NCI-H1092 treated with DMSO at 0.1 percent for 48 hours (cell line): ENCODE measurements at places on chromosomes 1 and 21.
A peak's percentile ranks its signal among the peaks of the same experiment; 100 is the strongest.

DNA sequence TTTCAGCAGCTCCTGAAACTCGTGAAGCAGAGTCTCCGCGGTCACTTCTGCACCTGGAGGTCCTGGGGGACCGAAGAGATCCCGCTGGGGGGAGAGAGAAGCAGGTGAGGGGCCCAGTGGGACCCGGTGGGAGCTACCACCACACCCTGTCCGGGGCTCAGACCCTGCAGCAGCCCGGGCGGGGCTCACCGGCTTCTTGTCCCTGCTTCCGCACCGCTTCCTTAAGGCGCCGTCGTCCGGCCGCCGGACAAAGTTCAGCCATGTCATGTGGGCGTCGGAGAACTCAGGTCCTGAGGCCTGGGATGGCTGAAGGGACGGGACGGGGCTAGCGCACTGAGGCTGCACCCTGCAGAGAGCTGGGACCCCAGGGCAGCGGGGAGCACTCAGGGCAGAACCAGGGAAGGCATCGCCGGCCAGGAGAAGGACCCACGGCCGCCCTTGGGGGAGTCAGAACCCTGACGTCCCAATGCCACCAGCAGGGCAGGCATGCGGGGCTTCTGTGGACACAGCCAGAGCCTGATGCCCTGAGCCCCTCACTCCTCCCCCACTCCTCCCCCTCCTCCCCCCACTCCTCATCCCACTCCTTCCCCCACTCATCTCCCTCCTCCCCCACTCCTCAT lies 2.2 kb downstream of the C1QTNF12 start:
- no peak for DNase-seq

GRCh38 chr1:204435872-204436271 lies 24.3 kb upstream of the PPP1R15B start:
- DNase-seq: no peak

- no peak for DNase-seq
These were observed 382.3 kb downstream of the PRDM2 start for GRCh38 chr1:14082331-14082730.

- peak; percentile 6 for DNase-seq
These were observed 28.1 kb downstream of the RNF187 start for GRCh38 chr1:228515200-228515834.

DNA sequence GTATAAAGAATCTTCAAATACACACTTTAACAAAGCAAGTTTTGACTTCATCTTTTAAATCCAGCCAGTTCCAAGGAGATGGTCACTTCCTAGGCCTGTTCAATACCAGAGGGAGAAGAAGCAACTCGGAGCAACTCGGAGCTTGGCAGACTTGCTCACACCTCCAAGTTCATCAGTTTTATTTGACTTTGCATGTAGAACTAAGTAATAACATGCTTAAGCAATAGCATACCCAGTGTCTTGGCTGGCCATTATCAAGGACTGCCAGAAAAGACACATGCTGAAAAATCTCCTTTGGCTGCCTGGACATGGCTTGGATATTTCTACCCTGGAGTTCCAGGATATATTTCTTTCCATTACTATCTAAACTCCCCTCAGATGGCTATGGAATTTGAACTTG lies 52.6 kb downstream of the GNG12 start:
- no peak for DNase-seq

DNA sequence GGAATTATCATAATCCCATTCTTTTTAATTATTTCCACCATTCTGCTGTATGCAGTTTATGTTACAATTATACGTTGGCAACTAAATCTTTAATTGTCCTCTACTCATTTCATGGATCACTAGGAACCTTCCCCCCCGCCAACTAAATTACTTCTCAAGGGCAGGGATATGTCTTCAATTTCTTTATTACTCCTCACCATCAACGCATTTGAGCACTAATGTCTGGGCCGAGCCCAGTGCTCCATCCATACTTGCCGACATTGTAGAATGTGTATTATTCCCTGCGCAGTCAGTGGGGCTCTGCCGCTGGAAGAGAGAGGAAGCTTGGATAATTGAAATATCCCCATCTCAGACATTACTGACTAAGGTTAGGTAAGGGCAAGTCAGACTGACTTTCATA lies 236.4 kb upstream of the AJAP1 start:
- DNase-seq: no peak

- DNase-seq: no peak
These were observed 604.5 kb downstream of the PLPP3 start for GRCh38 chr1:55974714-55975441.

GRCh38 chr21:32535612-32536011 lies 49.7 kb downstream of the TCP10L start:
- DNase-seq: no peak

DNA sequence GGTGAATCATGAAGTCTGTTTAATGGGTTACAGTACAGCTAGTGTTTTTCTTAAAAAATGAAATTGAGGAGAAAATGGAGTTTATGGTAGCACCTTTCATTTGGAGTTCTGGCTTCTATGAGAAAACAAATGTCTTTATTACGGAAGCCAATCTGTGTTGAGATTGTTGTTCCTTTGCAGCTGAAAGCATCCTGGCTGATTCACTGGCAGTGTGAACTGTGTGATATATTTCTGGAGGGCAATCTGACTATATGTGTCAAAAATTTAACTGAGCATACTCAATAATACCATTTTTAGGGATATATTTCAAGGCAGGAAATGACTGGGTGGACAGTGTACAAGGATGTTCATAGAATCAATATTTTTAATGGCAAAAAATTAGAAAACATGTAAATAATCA lies 46.6 kb upstream of the LYST start:
- DNase-seq: no peak

DNA sequence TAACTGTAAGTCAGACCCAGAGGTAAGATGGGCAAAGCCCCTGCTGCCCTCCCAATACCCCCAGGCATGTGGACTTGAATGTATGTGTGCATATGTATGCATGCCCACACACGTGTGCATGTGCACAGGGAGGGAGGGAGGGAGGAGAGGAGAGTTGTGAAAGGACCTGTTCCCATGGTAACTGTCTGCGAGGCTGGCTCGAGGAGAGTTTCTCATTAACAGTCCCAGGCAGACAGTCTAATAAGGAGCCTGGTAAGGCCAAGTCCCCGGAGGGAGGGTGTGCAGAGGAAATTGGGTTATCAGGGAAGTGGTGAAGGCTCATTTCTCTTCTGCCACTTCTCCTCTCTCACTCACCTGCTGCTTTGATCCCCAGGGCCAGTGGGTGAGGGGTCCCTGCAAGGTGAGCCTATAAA lies 74.9 kb downstream of the NFASC start:
- no peak for DNase-seq

DNA sequence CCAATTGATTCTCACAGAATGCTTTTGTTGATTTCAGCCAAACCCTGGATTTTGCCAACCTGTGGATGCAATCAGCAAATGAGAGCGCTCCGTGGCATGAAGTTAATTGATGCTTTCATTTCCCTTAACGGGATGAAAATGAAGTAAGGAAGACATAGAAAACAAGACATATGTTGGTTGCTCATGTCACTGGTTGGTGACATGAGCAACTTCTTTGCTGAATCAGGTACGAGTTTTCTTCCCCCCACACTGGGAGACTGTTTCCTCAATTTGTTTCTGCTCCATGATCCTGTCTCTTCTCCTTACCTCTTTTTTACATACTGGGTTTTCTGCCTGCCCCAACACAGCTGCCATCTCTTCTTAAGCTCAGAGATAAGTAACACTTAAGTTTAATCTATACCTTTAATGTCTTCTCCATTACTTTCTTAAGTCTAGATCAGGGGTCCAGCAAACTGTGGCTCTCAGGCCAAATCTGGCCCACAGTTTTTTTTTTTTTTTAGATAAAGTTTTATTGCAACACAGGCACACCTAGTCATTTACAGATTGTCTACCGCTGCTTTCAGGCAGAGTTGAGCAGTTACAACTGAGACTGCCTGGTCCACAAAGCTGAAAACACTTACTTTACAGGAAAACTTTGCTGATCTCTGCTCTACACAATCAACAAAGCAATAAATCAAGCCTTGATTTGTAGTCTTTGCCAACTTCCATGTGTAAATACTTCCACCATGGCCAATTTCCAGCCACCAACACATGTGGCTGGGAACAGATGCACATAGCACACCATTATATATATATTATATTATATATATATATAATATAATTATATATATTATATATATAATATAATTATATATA lies 13.3 kb downstream of the GPR157 start:
- no peak for DNase-seq

GRCh38 chr1:92016720-92017316 lies 13.0 kb upstream of the EPHX4 start:
- no peak for DNase-seq

DNA sequence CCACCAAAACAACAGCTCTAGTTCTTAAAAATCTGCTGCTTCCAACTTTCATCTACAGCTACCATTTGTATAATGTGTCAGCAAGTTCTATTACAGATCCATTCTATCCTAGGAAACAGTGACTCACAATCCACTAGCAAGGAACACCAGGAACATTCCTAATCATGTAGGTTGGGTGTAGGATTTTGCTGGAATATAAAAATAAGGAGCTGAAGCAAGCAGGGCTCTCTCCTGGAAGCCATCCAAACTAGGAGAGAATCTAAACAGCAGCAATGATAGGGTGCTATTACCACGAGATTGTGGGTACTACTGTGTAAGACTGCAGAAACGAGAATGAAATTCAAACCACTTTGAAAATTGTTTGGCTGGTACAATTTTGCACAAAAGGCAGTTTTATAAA lies 135.0 kb downstream of the PTPN14 start:
- no peak for DNase-seq

DNA sequence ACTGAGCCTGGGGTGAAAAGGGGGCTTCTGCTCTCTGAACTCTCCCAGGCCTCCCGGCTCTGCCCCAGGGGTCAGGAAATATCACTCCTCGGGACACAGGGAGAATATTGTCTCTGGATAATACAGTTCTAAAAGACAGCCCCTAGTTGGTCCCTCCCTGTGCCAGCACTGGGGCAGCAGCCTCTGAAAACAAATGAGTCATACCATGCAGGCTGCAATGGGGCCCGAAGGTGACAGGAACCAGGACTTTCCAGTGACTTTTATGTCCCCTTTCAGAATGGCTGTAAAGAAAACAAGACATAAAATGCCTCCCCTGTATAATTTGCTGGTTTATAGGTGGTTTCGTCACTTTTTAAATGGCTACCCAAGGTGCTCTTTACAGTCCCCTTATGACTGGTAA lies 360.0 kb downstream of the NPHP4 start:
- no peak for DNase-seq

DNA sequence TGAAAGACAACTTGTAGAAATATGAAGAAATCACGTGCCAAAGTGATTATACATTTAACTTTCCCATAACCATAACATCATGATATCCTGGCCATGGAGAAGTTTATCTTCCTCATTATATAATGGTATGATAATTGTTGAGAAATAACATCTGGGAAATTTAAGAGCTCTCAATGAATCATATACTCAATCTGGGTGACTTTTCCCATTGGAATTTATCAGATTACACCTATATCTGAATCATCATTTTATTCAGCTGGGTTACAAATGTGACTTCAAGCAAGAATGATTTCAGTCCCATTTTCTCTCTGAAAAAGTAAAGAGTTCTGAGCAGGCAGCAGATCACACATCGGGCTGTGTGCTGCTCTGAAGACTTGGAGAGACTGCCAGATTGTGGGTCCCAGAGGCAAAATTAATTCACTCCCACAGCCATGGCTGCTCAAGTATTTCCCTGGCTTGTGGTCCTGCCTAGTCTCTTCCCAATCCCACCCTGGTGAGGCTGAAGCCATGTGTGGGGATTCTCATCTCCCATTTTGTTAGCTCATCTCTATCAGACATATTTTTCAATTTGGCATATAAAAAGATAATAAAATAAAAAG lies 278.0 kb downstream of the MRPL39 start:
- no peak for DNase-seq

- peak; percentile 67 for DNase-seq
These were observed 485 bp downstream of the SIPA1L2 start for GRCh38 chr1:232629250-232630046.

GRCh38 chr21:34790834-34791233 lies 122.0 kb downstream of the CLIC6 start:
- DNase-seq: peak; percentile 69

- no peak for DNase-seq
These were observed 61.8 kb upstream of the IFNLR1 start for GRCh38 chr1:24248859-24249258.

DNA sequence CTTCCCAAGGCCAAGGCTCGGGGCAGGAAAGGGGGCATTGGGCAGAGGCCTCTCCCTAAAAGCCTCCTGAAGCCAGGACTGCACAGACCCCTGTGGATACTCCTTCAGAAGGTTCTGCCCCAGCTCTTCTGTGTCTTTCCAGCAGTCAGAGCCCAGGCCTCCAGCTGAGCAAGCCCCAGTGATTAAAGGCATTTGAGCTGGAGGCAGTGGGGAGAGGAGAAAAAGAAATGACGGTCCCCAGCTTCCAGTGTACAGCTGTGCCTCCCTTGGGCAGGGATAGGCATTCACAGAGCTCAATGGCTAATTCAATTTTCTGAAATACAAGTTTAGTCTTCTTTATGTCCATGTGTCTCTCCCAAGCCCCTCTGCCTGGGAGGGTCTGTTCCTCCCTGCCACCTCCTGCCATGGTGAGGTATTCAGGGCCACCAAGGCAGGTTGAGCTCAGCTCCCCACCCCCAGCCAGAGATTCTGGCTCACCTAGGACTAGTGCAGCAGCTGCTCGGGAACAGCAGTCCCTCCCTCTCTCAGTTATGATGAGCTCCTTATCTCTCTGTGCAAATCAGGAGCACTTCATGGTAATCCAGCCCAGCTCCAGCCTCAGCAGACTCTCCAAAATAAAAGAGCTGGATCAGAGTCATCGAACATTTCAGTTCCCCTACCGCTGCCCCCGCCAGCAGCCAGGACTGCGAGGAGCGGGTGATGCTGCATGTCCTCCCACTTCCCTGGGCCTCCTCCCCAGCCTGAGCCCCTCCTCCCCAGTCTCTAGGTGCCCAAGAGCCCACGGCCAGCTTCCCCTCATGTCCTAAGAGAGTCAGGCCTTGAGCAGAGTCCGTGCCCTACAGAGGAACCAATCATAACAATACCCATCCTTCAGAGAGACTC lies 208.4 kb upstream of the ZC3H12A start:
- DNase-seq: peak; percentile 54

- no peak for DNase-seq
These were observed 18.4 kb downstream of the JUN start for GRCh38 chr1:58765441-58765840.

- DNase-seq: peak; percentile 50
These were observed 42.8 kb downstream of the ACP6 start for GRCh38 chr1:147627435-147628110.
